ENCODE measurements at places on chromosomes 3 and 15. TPM values are rescaled to one million over a fixed set of nuclear protein-coding genes. Genes with fewer than 3 reads are reported as not detected.

The CCR9 gene
- not detected for total RNA-seq

The POLQ gene
- total RNA-seq: 2.5 TPM

The ALPK3 gene
- 2.5 TPM for total RNA-seq

The GCSAM gene
- not detected for total RNA-seq

The SLC25A38 gene
- 18.7 TPM for total RNA-seq

The TM4SF4 gene
- 0.92 TPM for total RNA-seq

The NEIL1 gene
- total RNA-seq: 17.1 TPM

The GPR160 gene
- total RNA-seq: 5.3 TPM

The TMC3 gene
- 0.23 TPM for total RNA-seq

The MED12L gene
- total RNA-seq: 23.8 TPM

The EIF5A2 gene
- total RNA-seq: 8.1 TPM

The AADACL2 gene
- not detected for total RNA-seq

The CLRN1 gene
- total RNA-seq: not detected

The SRGAP3 gene
- total RNA-seq: 106 TPM

The GNB4 gene
- 110 TPM for total RNA-seq

The ABI3BP gene
- 1.8 TPM for total RNA-seq

The COL6A5 gene
- 0.69 TPM for total RNA-seq

The ACP3 gene
- 1.2 TPM for total RNA-seq

The AKAP13 gene
- 77.7 TPM for total RNA-seq

The MYL3 gene
- 1.2 TPM for total RNA-seq

The GOLGA6A gene
- total RNA-seq: 0.23 TPM

Data from diencephalon (tissue), 1 donor.